ENCODE measurements at places on chromosomes 3 and 15.

- DNase-seq: no peak
These were observed 60.5 kb downstream of the TRAK1 start for GRCh38 chr3:42151596-42152168.

DNA sequence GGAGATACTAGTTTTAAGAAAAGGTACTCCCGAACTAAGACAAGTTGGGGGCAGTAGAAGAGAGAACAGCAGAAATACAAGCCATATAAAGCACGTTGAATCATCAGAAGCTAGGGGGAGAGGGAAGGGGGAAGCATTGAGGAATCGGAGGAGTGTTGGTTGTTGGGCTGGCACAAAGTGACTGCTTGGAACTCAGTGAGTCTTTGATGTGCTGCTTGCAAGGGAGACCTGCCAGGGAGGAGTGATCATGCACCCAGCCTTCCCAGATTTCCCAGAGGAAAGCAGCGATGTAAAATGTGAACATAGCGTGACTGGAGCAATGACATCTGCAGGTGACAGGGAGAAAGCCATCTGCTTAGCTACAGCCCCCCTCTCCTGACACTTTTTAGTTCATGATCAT lies 192.4 kb upstream of the IL12A start:
- DNase-seq: no peak

DNA sequence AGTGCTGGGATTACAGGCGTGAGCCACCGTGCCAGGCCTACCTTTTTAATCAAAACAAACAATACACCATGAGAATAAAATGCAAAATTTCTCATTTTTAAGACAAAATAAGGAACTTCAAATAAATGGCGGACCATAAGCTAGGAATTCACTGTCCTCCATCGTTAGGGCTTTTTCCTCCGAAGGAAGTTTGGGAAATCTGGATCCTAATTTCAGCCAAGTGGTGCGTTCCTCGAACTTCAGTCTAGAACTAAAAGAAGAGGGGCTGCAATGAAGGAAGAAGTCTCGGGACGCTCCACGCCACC lies 260 bp downstream of the EXD1 start:
- DNase-seq: no peak

- no peak for DNase-seq
These were observed 183.6 kb downstream of the NSMCE3 start for GRCh38 chr15:29086001-29086400.

DNA sequence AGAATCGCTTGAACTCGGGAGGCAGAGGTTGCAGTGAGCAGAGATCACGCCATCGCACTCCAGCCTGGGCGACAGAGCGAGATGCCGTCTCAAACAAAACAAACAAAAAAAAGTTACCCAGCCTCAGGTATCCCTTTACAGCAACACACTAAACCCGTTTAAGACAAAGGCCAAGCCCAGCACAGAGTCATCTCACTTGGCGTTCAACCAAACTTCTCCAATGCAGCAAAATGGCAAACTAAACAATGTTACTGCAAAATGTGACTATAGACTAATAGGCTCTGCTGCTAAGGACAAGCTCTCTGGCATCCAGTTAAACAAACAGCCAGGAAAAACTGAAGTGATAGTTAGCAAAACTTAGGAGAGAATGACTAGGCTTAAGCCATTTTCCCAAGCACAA lies 6.4 kb upstream of the FAM219B start:
- no peak for DNase-seq

GRCh38 chr15:64895285-64896065 lies 16.2 kb upstream of the ANKDD1A start:
- DNase-seq: peak; percentile 37

DNA sequence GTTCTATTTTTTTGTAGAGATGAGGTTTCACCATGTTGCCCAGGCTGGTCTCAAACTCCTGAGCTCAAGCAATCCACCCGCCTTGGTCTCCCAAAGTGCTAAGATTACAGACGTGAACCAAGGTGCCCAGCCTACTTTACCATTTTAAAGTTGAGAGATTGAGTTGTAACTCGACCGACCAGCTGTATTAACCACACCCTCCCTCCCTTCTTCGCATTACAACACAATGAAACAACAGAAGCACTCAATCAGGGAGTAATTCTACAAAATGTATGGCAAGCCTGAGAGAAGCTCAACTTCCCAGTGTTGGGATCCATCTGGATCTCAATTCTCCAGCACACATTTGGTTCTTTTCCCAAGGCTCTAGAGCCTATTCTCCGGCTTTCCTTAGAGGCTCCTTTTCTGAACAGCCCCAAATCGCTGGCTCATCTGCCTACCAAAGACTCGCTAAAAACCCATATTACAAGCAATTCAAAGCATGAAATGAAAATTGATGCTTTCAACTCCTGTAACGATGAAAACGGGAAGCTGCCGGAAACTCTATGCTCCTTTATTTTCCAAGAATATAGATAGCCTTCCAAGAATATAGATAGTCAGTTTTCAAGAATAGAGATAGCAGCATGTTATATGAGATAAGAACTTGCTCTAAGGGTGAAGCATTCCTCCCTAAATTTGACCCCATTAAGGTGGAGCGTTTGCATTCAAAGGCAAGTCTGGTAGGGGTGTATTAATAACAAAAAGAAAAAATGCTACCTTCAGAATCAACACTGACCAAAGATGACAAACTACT lies 450.9 kb downstream of the MAGI1 start:
- DNase-seq: no peak

DNA sequence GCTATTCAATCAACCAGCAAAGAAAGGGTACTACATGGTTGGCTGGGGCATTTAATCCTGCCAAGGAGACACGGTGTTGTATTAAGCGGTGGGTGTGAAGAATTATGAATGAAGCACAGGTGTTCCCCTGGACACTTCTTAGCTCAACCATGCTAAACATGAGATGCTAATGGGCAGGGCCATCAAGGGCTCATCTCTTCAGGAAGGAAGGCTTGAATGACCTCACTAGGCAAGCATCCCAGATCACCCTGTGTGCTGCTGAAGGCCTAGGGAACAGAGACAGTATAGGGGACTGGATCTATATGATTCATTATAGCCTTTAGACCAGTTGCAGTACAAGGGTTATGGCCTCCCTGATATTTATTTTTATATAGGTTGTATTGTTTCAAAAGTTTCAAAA lies 221.3 kb upstream of the SLCO3A1 start:
- no peak for DNase-seq

DNA sequence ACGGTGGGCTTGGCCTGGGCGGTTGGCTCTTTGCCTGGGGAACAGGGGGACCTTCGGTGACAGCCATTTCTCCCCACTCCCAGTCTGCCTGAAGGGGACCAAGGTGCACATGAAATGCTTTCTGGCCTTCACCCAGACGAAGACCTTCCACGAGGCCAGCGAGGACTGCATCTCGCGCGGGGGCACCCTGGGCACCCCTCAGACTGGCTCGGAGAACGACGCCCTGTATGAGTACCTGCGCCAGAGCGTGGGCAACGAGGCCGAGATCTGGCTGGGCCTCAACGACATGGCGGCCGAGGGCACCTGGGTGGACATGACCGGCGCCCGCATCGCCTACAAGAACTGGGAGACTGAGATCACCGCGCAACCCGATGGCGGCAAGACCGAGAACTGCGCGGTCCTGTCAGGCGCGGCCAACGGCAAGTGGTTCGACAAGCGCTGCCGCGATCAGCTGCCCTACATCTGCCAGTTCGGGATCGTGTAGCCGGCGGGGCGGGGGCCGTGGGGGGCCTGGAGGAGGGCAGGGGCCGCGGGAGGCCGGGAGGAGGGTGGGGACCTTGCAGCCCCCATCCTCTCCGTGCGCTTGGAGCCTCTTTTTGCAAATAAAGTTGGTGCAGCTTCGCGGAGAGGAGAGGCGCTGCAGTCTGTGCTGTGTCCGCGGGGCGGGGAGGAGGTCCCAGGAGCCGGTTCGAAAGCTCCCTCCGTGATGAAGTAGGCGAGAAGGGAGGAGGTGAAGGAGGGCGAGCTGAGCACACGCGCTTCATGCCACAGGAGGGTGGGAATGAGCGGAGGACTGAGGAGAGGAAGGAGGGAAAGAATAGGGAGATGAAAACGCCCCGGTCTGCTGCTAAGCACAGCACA lies 9.6 kb downstream of the CLEC3B start:
- DNase-seq: no peak

GRCh38 chr3:74501007-74501406 lies 113.5 kb downstream of the CNTN3 start:
- no peak for DNase-seq
